ENCODE measurements at places on chromosomes 11 and 22.

- no peak for DNase-seq
Measured at GRCh38 chr11:2088284-2088683, 50.9 kb downstream of the IGF2 start.

- DNase-seq, result no peak
Measured at GRCh38 chr11:30488304-30488998, 97.7 kb downstream of the MPPED2 start.

DNA sequence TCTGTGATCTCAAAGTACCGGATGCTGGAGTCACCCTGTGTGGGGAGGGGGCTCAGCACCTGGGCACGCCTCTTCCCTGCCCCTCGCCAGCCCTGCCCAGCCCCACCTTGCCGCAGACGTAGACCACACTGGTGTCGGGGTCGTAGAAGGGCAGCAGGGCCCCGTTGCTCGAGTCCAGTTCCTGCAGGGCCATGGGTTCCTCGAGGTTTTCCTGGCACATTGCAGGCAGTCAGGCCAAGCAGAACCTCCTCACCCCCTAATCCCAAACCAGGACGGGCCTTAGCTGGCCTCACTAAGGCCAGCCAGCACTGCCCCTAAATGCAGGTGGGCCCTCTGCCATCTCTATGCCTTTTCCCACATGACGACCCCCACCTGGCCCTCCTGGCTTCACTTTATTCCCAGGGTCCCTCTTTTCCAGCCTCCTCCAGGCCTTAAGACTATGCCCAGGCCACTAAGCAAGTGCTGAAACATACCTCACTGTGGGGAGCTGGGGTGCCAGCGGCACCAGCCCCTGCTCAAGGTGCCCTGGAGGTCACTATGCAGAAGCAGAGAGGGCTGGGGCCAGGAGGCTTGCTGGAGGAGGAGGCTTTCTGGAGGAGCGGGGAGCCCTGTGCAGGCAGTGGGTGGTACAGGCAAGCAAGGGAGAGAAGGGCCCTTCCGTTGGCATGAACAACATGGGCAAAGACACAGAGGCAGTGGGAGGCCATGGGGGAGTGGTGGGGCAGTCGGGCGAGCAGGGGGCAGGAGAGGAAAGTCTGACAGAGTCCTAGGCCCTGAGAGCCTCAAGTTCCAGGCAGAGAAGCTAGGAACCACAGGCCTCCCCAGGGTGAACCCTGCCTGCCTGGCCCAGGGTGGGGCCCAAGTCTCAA, 2.8 kb downstream of the CORO1B start:
- DNase-seq, result no peak

DNA sequence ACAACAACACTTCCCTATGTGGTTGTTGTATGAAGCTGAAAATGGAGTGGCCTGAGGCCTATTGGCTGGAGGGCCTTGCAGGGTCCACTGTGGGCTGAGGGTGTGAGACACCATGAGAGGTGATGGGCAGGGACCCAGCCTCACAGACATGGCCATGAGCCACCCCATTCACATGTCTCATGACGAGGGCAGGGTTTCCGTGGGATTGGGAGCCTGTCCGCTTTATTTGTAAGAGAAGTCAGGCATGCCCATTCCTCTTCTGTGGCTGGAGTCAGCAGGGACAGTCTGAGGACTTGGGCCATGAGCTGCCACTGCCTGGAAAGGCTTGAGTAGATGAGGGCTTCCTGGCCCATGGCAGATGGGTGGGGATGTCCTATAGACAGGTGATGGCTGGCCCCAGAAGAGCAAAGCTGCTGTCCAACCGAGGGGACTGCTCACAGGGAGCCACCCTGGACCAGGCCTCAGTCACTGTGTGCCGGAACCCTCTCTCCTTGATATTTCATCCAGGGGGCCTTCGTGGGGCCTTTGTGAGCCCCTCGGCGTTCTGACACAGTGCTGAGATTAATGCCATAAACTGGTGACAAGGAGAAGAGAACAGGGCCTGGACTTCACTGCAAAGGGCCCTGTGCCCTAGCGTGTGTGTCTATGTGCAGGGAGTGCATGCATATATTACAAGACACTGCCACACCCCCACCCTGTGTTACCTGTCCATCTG, 971.9 kb downstream of the BRD1 start:
- DNase-seq, result no peak

DNA sequence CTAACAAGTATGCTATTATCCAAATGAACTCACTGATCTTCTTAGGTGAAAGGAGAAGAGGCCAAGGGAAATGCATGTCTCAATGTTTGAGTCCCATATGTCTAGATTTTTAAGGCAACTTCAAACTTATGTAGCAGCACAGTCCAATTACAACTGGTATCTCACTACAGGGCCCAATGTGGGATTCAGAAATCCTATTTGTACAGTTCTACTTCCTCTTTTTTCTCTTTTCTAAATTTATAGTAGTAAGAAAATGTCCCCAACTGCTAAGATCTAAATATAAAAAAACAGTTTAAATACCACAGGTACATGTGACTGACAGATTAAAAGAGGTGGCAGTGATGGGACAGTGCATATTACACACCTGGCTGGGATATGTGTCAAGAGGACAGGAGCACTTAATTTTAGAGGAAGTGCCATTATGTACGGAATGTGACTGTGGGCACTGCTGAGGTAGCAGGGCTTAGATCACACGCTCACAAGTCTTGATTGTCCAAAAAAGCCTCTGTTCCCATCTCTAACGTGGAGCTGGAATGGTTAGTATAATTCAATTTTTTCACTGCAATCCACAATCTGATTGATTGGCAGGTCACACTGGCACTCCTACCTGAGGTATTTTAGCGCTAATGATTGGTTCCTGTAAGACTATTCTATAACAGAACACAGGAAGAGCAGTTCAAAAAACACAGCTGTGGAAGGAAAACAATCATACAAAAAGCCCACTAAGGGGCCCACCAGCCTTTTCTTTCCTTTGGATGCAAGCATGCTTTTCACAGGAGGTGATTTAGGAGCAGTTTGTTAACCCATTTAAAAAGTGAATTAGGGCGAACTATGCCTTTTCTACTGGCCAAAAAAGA, 34.6 kb downstream of the APOL5 start:
- DNase-seq, result no peak

- DNase-seq, result no peak
Measured at GRCh38 chr11:125264100-125265022, 99.8 kb downstream of the PKNOX2 start.

GRCh38 chr22:36239150-36239400, 252 bp downstream of the APOL2 start:
- no peak for DNase-seq

DNA sequence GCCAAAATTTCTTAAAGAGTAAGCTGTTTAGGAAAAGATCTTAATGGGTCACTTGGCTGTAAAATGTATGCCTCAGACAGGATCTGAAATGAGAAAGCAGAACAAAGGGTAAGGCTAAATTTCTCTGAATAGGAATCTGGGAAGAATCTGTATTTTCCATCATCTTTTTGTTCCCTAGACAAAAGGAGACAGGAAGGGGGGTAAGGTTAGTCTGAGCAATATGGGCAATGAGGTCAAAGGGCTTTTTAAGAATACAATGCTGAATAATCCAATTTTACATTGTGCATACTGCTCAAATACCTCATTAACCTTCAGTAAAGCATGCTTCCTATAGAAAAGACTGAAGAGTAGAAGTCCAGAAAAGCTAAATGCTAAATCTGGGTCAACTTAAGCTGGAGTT, 34.6 kb downstream of the CLDN25 start:
- DNase-seq, result no peak

- DNase-seq, result no peak
Measured at GRCh38 chr22:42202669-42203068, 67.8 kb downstream of the TCF20 start.

- no peak for DNase-seq
Measured at GRCh38 chr11:76636826-76637460, 33.6 kb downstream of the LRRC32 start.

- no peak for DNase-seq
Measured at GRCh38 chr11:26834601-26835000, 112.7 kb upstream of the SLC5A12 start.

- no peak for DNase-seq
Measured at GRCh38 chr22:45472426-45472825, 30.3 kb upstream of the FBLN1 start.

DNA sequence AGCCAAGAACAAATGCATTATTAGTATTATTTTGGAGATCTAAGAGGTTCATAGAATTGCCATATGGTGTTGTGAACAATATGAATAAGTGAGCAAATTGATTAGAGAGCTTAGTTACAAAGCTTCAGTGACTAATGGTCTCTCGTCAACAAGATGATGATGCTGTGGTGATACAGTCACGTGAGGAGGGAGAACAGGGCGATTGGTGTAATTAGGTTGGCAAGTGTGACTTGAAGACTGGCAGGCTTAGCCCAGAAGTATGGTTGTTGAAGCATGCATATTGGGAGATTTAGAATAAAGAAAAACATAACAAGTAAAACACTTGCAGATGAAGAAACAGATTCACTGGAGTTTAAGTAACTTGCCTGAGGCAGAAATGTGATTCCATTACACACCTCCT, 100.6 kb upstream of the SORL1-AS1 start:
- no peak for DNase-seq

GRCh38 chr11:16933756-16934603, 80.2 kb downstream of the PLEKHA7 start:
- DNase-seq, result no peak

DNA sequence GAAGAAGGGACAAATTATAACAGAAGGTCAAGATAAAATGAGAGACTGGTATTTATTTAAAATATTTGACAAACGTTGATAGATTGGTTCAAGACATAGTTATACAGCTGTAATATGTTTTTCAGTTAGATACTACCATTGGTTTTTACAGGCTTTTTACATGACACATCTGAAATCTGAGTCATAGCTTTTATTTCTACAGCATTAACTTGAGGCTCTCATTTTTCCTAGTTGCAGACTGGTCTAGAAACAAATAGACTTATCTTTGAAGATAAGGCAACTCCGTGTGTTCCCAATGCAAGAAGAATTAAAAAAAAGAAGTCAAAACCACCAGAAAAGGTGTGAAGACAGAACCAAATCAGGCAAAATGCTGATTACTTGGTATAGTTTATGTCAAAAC, 31.3 kb downstream of the CEP57 start:
- DNase-seq, result no peak

DNA sequence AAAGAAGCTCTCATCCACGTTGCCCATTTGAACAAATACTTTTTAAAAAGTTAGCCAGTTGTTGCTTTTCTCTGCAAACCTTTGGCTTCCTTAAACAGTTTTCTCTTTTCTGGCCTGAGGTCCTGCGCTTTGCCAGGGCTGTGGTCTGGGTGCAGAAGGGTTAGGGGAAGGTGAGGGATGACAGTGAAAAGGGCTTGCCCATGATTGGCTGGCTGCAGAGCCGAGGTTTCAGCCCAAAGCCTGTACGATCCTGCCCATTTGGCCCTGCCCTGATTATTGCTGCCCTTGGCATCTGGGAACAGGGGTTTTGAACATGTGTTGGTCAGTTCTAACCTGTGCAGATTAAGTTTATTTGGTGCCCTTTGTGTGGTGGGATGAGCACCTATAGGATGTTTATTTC, 1.5 kb downstream of the INCENP start:
- DNase-seq, result no peak

DNA sequence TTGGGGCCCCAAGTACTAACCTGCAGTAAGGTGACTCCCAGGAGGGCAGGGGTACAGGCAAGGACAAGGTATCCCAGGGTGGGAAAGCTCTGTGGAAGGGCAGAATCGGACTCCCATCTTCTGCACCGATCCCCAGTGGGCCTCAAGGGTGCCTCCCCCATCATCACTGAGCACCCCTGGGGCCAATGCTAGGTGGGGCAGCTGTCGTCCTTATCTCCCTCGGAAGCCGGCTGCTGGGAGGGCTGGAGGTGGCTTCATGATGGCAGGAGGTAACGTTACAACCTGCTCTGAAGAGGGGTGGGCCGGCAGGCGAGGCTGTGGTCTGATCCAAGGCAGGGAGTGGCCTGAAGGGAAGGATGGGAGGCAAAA, 87.6 kb upstream of the LINC01488 start:
- no peak for DNase-seq

DNA sequence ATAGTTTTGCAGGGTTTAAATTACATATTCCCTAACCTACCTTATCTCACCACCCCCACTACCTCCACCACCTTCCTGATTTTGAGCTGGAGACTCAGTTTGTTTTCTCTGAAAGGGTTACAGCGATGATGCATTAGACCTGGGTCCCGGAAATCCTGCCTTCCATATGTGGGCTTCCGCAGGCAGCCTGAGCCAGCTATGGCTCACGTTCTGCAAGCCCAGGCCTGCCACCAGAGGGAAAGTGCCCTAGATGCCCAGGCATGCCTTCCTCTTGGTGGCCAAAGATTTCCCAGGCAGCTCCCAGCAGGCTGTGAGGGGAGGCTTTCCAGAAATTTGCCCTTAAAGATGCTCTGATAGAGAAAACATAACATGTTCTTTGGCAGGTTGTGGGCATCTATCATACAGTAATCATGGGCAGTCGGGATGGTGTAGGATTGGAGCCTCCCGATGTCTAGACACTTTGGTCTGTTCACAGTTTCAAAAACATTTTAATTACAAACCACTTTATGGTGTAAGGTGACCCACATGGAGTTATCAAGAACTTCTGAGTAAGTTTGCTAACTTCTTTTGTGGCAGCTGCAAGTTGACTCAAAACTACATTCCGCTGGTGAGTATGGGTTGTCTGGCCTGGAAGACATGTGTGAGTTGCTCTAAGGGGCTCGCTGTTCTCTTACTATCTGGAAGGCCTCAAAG, 79.3 kb downstream of the MICAL2 start:
- no peak for DNase-seq

- no peak for DNase-seq
Measured at GRCh38 chr11:7511401-7511800, 2.4 kb upstream of the PPFIBP2 start.

DNA sequence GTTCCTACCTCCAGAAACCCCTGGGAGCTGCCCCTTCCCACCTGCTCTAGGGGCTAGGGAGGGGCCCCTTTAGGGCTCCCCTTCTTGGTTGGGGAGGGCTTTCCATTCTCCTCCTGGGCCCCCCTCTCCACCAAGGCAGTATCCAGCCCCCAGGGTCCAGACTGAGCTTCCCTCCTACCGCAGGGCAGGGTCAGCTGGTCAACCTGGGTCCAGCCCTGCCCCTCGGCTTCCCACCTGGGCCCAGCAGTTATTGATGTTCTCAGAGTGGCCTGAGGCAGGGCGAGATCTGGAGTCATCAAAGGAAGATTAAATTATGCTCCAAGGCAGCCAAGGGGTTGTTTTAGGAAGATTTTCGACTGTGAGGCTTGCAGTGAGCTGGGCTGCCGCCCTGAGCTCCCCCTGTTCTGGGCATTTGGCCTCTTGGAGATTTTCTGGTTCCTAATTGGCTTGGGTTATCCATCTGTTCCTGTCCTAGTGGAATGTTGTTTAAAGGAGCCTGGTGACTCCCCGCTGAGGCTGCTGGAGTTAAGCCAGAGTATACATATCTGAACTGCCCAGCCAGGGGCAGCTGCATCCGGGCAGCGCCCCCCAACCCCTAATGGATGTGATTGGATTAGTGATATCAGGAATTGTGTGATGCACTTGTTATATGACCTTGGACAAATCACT, 1.8 kb upstream of the SLC22A8 start:
- no peak for DNase-seq

- DNase-seq, result no peak
Measured at GRCh38 chr11:69403556-69404215, 77.8 kb upstream of the LINC01488 start.

DNA sequence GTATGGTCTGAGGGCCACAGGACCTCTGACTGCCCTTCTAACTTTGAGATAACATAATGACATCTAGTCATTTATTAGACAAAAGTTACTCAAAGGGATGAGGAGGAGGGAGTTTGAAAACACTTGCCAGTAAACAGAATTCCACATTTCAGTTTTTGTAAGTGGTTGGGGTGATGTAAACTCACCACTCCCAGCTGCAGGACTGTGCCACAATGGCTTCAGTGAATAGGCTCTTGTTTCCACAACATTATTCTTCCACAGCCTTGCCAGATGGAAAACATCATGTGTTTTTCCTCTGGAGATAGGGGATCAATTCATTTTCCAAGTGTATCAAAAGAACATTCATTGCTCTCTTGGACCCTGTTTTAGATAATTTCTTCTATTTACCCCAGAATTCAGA, 147.2 kb upstream of the BDNF start:
- no peak for DNase-seq
